CD4-positive, alpha-beta T cell treated with Interleukin-1 beta for 1 hour (primary cell): ENCODE measurements at places on chromosomes 1 and 21.
A peak's percentile ranks its signal among the peaks of the same experiment; 100 is the strongest.

DNA sequence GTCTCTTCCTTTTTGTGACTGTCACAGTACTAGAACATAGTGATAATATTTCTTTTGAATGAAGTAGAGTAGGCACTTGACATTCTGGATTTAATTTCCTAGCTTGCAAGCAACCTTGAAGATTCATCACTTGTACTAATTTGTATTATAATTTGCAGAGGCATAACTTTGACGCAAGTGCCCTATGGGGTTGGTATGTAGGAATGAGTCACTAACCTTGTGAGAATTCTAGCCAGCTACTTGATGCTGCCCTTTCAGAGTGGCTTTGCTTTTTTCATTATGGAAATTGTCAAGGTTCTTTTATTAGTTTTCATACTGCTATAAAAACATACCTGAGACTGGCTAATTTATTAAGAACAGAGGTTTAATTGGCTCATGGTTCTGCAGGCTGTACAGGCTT lies 13.7 kb upstream of the DPH5 start:
- no peak for DNase-seq

- DNase-seq: peak; percentile 83
Observed at GRCh38 chr1:154344977-154345837, 19.9 kb downstream of the ATP8B2 start.

GRCh38 chr1:82565546-82565945 lies 764.8 kb downstream of the ADGRL2 start:
- no peak for DNase-seq

- DNase-seq: peak; percentile 48
Observed at GRCh38 chr1:19644681-19645410, 735 bp downstream of the NBL1 start.

DNA sequence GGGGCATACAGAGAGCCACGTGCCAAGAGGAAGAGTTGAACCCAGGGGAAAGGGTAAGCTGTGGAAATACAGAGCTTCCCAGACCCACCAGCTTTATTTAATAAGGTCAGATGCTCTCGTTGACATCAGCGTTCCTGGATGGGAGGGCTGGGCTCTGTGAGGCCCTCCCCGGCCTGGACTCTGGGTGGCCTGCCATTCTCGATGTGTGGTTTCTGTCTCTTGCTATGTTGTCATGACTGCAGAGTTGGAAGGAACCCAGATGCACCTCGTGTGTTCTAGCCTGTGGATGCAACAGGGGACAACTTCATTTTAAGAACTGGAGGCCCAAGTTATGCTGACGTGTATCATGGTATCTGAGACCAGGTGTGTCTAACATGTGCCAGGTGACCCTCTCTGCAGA lies 101.7 kb downstream of the PCBP3 start:
- DNase-seq: no peak

DNA sequence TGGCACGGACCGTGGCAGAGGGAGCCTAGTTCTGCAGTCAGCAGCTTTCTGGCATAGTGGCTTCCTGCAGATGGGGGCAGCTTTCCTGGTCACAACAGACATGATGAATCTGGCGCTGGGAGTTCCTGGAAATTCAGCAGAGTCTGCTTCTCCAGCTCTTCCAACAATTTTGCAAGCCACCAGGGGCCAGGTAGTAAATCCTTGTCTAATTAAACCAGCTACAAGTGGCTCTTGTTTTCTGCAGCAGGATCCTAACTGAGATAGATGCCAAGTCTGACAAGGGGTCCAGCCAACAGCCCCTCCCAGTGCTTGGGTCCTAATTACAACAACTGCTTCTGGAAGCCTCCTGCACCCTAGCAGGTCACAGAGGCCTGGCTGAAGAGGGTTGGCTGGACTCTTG lies 35.8 kb downstream of the TRIM62 start:
- DNase-seq: no peak

DNA sequence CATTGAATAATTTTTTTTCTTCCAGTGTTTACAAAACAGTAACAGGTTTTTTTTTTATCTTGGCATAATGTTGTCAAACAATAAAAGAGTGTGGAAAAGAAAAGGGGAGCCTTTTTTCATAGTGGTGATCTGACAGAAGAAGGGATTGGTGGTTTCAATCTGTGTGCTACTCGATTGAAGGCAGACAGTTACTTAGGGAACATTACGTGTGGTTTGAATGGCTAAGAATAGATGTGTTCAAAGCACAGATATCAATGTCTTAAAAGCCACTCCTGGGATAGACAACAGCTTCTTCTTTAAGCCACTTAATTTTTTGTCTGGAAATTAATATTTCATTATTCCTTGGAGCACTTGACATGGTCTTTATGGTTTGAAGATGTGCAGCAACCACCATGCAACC lies 558.6 kb upstream of the ADGRL2 start:
- no peak for DNase-seq

- DNase-seq: peak; percentile 31
Observed at GRCh38 chr1:21397813-21398188, 42.1 kb upstream of the NBPF3 start.

DNA sequence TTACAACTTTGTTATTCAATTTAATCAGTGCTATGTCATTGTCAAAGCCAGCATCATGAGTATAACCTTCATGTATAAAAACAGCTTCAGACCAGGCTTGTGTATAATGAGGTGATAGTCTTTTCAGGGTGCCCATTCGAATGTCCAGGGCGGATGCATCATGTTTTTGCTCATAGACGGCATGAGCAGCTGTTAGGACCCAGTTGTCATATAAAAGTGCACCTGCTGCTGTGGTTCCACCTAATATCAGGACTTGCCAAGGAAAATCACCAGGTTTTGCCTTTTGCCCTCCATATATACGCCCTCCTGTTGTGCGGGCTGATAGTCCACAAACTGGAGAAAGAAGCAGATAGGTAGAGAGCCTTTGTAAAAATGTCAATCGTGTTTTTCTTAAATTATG lies 14.9 kb downstream of the TARDBP start:
- no peak for DNase-seq

DNA sequence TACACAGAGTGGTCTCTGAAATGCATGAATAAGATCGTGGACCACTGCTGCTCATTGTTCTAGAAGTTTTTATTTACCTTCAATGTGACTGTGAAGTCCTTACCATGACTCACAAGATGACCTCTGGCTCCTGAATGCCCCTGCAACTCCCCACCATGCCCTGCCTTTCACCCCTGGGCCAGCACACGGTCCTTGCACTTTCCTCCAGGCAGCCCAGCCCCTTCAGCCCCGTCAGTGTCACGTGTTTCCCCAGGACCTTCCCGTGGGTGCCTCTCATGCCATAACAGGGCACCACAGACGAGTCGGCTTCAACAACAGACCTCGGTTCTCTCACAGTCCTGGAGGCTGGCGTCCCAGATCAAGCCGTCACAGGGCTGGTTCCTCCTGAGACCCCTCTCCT lies 62.1 kb downstream of the B3GALT5 start:
- DNase-seq: no peak

- DNase-seq: no peak
Observed at GRCh38 chr21:36664662-36664990, 34.3 kb upstream of the SIM2 start.

- DNase-seq: no peak
Observed at GRCh38 chr1:200837931-200838571, 34.7 kb upstream of the GPR25 start.
